ENCODE measurements at places on chromosomes 3 and 15. TPM values are rescaled to one million over a fixed set of nuclear protein-coding genes. Genes with fewer than 3 reads are reported as not detected.

The CDHR4 gene
- 0.10 TPM for polyA plus RNA-seq

The TLR9 gene
- polyA plus RNA-seq = 0.22 TPM

The TCF12 gene
- 162 TPM for polyA plus RNA-seq

The SLC2A2 gene
- polyA plus RNA-seq = not detected

The PLSCR4 gene
- 15.1 TPM for polyA plus RNA-seq

All from muscle of back (tissue), 13 donors.